ENCODE measurements at places on chromosomes 1 and 21.
A peak's percentile ranks its signal among the peaks of the same experiment; 100 is the strongest.

DNA sequence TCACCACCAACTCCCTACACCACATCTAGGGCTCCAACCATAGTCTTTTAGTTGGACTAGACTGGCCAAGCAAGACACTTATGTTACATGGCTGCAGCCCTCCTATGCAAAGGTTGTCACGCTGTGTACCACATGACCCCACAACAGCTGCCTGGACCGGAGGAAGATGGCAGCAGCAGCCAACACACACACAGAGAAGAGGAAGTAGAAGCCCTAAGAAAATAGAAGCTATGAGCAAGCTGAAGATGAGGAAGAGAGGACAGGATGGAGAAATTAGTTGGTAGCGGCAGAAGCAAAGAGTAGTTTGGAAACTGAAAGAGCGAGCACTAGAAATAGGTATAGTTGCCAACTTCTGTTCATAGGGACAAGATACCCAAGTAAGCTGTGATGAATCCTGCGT lies 60.8 kb upstream of the RALGPS2 start:
- DNase-seq = peak; percentile 38

DNA sequence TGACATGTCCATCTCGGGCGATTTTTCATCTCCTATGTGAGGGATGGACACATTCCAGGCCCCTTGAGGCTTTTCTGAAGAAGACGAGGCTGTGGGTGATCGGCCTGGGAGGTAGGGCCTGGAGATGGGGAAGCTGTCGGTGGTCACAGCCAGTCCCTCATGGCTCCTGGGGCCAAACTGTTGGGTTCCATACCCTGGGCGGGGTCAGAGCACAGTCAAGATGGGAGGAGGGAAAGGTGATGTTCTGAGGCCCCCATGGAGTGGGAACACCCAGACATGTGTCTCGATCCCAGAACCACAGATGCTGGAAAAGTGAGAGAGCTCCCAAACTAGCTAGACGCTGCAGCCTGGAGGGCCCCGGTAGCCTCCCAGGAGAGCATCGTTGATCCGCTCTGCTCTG lies 157.5 kb upstream of the C1orf174 start:
- DNase-seq = no peak

- DNase-seq = no peak
Observed at GRCh38 chr1:76012341-76013205, 62.0 kb upstream of the ST6GALNAC3 start.

DNA sequence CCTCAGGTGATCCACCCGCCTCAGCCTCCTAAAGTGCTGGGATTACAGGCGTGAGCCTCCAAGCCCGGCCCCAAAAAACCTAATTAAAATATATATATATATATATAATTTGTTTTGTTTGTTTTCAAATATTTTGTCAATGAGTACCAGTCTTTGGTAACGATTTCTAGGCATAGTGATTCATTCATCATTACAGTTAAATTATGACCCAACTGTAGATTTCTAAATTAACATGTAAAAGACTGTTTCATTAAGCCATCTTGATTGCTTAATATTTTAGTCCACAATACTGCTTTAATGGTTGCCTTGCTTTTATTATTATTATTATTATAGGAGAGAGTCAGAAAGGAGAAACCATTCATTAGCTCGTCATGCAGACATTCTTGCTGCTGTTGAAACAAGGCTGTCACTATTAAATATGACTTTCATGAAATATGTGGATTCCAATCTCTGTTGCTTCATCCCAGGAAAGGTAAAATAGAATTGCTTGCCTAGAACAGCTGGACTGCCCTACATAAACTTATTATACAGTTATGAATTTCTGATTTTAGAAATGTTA lies 19.9 kb downstream of the FBXO28 start:
- no peak for DNase-seq

- no peak for DNase-seq
Observed at GRCh38 chr1:232510367-232511110, 119.4 kb downstream of the SIPA1L2 start.

DNA sequence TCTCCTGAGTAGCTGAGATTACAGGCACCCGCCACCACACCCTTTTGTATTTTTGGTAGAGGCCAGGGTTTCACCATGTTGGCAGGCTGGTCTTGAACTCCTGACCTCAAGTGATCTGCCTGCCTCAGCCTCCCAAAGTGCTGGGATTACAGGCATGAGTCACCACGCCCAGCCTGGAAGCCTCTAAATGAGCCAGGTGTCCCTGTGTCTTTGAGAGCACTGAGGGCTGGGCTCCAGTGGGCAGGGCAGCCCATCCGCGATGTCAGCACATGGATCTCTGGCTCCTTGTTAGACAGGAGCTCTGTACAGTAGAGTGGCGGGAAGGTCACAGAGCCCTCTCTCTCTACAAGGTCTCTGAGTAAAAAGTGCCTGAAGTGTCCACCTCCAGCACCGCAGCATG lies 124.3 kb downstream of the PGBD5 start:
- DNase-seq = no peak

- no peak for DNase-seq
Observed at GRCh38 chr1:179095924-179096323, 14.1 kb downstream of the TOR3A start.

GRCh38 chr1:33088119-33088906 lies 7.4 kb downstream of the AZIN2 start:
- DNase-seq = peak; percentile 31

- DNase-seq = peak; percentile 97
Observed at GRCh38 chr1:223765036-223765718, 52.8 kb downstream of the CAPN2 start.

GRCh38 chr1:245550720-245551043 lies 395.9 kb downstream of the KIF26B start:
- DNase-seq = no peak

DNA sequence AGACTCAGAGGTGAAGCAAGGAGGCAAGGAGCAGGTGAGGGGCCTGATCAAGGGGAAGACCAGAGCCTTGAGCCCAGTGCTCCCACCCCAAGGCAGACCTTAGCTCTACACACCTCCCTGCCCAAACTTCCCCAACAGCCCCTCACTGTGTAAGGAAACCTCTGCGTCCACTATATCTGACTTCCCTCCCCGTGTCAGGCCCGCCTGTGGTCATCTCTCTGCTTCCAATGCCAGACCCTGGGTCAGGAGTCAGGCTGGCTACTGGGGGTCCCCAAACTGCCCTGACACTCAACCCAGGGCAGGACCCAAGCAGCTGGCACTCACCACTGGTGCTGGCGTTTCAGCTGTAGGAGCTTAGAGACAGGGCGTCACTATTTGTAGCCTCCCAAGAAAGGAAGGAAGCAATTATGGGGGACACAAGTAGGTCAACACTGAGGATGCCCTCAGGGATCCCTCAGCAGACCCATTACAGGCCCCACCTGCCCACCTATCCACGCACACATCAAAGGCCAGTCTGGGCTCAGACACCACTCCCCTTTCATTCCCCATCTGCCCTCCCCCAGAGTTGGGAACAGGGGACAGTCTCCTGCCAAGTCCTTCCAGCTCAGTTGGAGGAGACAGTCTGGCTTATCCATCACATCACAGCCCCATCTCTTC lies 811 bp upstream of the S100A3 start:
- DNase-seq = no peak

- no peak for DNase-seq
Observed at GRCh38 chr1:202671399-202671798, 38.9 kb downstream of the SYT2 start.

- no peak for DNase-seq
Observed at GRCh38 chr1:200861937-200862647, 10.7 kb upstream of the GPR25 start.

- DNase-seq = no peak
Observed at GRCh38 chr1:218034468-218034867, 250.6 kb upstream of the RRP15 start.

DNA sequence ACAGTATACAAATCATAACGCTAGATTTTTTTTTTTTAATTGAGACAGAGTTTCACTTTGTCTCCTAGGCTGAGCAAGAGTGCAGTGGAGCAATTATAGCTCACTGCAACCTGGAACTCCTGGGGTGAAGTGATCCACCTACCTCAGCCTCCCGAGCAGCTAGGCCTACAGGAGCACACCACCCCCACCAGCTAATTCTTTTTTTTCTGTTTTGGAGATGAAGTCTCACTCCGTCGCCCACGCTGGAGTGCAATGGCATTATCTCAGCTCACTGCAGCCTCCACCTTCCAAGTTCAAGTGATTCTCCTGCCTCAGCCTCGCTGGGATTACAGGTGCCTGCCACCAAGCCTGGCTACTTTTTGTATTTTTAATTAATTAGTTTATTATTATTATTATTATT lies 21.3 kb downstream of the NPR1 start:
- DNase-seq = no peak
